ENCODE measurements at places on chromosomes 16 and 17.

- no peak for DNase-seq
These were observed 6.1 kb upstream of the SLC46A1 start for GRCh38 chr17:28412099-28412498.

DNA sequence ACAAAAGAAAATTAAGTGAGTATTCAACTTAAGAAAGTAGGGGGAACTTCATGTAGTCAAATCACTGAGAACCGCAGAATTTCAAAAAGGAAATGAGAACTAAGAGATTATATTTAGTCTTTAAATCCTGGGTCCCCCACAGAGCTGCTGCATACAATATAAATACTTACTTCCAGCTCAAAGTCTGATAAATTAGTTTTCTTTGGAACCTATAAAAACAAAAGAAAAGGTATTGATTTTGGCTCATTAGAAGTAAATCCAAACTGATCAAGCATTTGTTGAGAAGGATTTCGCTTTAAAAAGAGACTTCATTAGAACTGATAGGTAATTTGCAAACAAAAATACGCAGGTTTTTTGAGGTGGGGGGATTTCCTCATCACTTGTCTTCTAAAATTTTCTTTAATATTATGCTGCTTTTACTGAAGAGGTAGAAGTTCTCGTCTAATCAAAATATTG, 21.9 kb downstream of the PARN start:
- no peak for DNase-seq

DNA sequence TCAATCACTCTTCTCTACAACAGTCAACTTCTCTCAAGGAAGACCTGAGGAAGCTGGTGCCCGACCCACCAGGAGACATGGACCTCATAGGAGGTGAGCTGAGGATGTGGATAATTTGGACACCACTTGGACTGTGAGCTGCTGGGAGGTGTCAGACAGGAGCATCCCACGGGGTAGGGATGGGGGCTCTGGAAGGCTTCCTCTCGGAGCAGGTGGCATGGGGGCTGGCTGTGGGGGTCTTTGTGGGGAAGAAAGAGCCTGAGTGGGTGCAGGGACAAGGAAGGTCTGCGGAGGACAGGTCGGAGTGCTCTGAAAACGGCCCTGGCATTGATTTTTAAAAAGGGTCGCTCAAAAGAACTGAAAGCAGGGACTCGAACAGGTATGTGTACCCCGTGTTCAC, 64.0 kb downstream of the TBC1D16 start:
- DNase-seq, result no peak

GRCh38 chr16:56625140-56625942, at the start of gene MT1E:
MT1E (plus strand) TSS chr16:56625781; CDS start chr16:56625852, 71 bp downstream.
- peak; percentile 86 for DNase-seq
